Stimulated activated naive CD4-positive, alpha-beta T cell treated with Interleukin-2 at 50 U/mL for 16 hours (primary cell): ENCODE measurements at places on chromosomes 4 and X.

- no peak for DNase-seq
Measured at GRCh38 chrX:46236411-46236810, 308.8 kb downstream of the ZNF674 start.

DNA sequence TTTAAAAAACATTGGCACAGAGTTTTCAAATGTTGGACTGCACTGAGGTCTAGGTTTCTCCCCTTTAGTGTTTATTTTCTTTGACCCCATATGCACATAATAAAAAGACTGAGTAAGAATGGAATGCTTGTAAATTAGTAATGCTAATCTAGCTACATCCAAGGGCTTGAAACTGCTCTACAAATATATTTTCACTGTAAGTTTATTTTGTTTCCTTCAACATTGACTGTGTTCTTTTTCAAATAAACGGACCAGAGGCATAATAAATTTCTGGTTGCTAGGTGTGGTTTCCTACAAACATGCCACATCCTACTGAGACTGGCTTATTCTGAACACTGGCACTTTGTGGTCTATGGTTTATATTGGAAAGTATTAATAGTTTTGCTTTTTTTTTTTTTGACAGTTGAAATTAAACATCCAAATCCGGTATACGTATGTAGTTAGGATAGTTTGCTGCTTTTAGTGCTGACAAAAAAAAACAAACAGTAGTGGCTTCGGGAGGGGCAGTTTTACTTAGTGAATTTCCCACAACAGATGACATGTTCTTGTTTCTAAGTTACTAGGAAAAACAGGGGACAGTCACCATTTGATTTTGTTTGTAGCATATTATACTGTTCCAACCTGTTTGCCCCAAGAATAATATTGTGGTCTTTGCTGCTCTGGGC is 13.2 kb downstream of the CA5B start:
- no peak for DNase-seq

DNA sequence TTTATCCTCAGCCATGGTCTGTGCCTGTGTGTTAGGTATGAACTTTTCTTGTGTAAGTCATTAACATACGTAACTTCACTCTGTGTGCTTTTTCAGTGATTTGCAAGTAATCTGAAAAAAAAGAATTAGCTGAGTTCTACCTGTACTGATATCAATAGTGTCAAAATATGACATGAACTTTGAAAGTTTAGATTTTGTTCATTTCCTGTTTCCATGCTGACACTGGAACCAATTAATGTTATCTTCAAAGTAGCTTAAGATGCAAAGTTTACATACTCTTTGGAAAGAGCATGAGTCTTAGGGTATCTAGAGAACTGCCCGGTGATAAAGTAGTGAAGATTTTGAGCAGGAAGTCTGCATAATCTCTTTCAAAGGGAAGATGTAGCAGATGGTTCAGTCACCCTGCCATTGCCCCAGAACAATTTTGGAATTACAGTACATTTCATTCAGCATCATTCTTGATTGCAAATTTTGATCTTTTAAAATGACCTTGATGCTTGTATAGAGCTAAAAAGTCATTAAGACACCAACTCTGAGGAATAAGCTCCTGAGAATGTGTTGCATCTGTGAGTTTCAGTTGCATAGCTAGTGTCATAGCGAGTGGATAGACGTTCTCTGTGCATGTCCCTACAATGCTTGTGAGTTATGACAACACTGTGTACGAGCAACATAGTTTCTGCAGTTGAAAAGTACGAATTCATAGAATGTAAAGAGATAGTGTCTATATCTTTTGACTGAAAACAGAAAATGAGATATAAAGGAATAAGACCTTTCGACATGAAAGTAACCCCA is 130.5 kb downstream of the PTTG2 start:
- no peak for DNase-seq

- no peak for DNase-seq
Measured at GRCh38 chr4:90118527-90119195, 8.5 kb upstream of the CCSER1 start.

DNA sequence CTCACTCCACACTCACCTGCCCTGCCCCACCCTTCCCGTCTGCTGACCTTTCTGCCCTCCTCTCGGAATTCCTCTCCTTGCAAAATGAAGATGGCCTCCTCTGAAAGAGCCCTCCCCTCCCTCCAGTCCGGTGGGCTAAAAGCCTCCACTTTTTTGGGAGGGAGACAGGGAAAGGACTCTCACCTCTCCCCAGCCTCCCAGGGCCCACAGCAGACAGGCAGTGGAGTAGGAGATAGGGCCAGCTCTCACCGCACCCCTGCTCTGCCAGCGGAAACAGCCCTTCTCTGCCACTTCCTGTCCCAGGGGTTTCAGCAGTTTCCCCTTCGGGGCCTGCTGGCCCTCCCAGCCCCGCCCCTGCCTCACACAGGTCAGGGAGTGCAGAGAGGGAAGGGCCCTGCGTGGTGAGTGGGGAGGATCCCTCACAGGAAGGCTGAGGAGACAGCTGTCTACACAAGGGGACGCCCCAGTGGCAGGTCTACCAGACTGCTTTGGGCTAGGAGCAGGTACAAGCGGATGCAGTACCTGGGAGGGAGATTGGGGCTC is 18.2 kb downstream of the ELF4 start:
- peak; percentile 71 for DNase-seq

DNA sequence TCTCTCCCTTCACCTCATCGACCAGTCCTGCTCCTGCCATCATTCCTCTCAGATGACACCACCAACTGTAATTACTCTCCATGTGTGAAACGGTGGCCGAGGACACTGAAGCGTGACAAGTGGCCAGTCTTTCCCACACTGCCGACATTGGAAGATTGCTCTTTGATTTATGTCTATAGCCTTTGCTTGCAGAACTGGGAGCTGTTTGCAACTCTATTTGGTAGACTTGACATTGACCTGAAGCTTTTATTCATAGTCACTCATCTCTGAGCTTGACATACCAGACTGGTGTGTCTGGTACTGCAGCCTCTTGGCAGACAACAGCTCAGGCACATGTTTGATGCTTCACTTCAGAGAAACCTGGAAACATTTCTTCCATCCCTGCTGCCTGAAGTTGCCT is 121.8 kb upstream of the GALNT7 start:
- DNase-seq, result no peak

- DNase-seq, result no peak
Measured at GRCh38 chr4:153758688-153759406, 977 bp downstream of the RNF175 start.

GRCh38 chrX:15391850-15392249 is 7.6 kb upstream of the VEGFD start:
- no peak for DNase-seq

DNA sequence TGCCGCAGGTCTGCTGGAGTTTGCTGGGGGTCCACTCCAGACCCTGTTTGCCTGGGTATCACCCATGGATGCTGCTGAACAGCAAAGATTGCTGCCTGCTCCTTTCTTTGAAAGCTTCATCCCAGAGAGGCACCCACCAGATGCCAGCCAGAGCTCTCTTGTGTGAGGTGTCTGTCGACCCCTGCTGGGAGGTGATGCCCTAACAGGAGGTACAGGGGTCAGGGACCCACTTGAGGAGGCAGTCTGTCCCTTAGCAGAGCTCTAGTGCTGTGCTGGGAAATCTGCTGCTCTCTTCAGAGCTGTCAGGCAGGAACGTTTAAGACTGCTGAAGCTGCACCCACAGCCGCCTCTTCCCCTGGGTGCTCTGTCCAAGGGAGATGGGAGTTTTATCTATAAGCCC is 162.7 kb downstream of the NAF1 start:
- no peak for DNase-seq

DNA sequence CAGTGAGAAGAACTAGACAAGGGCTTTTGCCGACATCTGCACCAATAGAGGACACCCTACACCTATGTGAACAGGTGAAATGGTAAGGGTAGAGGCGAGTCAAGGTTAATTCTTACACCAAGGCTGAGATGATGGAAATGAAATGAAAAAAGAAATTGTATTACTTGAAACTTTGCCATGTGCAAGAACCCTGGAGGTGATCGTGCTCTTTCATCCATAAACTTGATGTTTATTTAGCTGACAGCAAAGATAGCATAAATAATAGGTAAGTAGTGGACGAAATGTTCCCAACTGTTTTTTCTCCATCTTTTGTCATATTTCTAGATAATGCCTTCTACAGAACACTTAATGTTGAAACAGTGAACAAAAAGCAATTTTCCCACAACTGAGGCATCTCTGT is 162.5 kb downstream of the BANK1 start:
- DNase-seq, result no peak

- no peak for DNase-seq
Measured at GRCh38 chr4:17094876-17095210, 196.4 kb upstream of the LDB2 start.

GRCh38 chr4:37812713-37813112 is 13.8 kb upstream of the PGM2 start:
- no peak for DNase-seq

DNA sequence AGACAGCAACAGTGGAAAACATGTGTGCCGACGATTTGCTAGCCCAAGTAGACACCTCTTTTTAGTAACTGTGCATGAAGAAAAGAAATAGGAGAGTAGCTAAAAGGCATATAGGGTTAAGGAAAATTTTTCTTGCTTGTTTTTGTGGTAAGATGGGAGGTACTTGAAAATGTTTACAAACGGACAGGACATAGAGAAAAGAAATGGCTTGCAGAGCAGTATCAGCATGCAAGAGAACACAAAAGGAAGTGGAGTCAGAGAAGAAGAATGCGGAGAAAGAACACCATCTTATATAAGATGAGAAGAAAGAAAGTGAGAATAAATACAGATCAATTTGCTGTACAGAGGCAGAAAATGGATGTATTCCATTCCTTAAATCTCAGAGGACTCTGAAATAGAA is 263.7 kb upstream of the ETNPPL start:
- DNase-seq, result no peak

- no peak for DNase-seq
Measured at GRCh38 chr4:92789741-92790140, 486.0 kb downstream of the GRID2 start.

GRCh38 chrX:69428216-69428615 is 75.9 kb upstream of the NALF2 start:
- DNase-seq, result no peak

GRCh38 chrX:140425712-140426395 is 79.0 kb downstream of the SOX3 start:
- DNase-seq, result no peak

GRCh38 chr4:7003879-7004240 is 39.3 kb upstream of the TADA2B start:
- DNase-seq, result no peak

GRCh38 chr4:56937262-56937661 is 29.6 kb downstream of the REST start:
- no peak for DNase-seq

DNA sequence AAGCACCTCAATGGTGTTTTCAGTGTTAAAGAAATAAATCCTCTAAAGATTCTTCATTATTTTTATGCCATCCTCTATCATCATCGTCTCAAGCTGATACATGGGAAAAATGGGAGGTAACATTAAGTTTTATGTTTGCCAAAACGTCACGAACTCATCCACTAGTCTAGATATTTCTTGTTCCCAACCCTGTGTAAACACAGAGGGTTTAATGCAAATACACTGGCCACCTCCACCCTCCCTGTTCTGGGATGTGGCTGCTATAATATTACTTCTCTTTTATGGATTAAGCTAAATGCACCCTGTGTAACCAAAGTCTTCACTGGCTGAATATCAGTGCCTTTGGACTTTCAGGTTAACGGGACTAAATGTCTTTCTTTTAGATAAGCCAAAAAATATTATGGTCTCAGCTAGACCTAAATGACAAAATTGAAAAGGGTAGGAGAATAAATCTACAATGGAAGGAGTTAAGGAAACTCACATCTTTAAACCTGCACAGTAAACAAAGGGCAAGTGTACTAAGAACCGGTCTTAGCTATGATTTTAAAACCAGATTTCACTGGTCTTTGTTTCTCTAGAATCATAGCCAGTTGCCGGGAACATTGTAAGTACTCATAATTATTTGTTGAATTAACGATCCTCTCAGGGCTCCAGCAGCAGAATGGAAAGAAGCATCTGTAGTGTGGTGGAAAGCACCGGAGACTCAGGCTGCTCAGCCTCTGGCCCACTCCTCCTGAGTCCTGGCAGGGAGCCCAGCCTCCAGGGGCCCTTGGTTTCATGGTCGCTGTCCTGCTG is 103.5 kb upstream of the NOCT start:
- no peak for DNase-seq

DNA sequence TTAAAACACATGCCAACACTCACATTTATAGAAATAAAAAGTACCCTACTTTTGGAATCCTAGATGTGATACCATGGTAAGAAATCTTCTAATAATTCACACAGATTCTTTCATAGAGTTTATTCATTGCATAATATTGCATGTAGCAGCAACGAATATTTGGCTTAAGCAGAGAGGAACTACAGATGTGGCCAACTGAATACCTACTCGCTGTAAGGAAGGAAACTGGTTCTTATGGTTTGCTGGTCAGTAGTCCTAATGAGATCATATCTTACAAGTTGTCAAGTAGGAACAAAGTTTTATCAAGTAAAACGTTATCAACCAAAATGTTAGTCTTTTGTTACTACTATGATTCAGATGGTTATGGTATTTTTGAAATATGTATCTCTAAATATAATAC is 996.1 kb downstream of the PDHA2 start:
- no peak for DNase-seq

- no peak for DNase-seq
Measured at GRCh38 chr4:100962698-100963097, 384.6 kb downstream of the PPP3CA start.

DNA sequence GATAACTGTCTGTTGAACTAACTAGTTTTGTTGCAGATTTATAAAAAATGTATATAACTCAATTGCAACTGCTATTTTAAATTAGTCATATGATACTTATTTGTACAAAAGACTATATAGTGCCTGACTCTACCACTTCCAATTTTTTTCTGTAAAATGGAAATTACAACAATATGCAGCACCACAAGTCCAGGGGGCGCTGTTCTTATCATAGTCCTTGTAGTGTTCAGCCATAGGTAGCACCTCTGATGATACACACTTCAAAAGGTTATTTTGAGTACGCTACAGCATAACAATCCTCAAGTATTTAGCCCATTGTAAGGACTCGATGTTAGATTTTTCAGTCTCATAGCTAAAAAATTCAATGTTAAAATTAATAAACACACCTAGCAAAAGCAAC is 174.9 kb downstream of the CORIN start:
- peak; percentile 1 for DNase-seq

DNA sequence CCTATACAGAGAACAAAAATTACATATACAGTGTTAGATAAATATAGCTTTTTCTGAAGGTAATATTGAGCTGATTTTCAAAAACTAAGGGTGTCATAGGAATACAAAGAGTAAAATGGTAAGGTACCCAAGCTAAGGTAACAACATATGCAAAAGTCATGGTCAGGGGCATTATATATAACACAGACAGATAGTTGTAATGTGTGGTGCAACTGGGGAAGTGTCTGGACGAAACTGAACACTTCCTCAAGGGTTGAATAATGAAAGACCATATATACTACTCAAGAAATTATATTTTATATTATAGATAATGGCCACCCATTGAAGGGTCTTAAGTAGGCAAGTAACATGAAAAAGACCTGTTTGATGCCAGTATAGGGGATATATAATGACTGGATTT is 262.1 kb upstream of the CXXC4 start:
- DNase-seq, result no peak

DNA sequence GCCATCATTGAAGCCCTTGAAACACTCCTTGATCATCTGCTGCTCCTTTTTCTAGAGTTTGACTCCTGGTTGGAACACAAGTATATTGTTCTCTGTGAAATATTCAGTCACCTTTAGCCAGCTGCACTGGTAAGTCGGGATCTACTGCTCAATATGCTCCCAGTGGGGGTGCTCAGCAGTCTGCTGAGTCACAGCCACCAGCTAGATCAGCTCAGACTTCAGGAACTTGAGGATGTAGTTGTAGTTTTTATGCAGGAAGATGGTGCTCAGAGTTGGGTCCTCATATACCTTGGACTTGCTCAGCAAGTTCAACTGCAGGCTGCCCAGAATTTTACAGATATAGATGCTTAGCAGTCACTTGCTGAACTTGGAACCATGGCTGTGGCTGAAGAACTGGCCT is 202.5 kb upstream of the RPL34 start:
- DNase-seq, result no peak
